ENCODE measurements at places on chromosomes 1 and 21. TPM values are rescaled to one million over a fixed set of nuclear protein-coding genes. Genes with fewer than 3 reads are reported as not detected.

The GPR161 gene
- total RNA-seq, result 11.6 TPM

The TSPAN1 gene
- not detected for total RNA-seq

DNA sequence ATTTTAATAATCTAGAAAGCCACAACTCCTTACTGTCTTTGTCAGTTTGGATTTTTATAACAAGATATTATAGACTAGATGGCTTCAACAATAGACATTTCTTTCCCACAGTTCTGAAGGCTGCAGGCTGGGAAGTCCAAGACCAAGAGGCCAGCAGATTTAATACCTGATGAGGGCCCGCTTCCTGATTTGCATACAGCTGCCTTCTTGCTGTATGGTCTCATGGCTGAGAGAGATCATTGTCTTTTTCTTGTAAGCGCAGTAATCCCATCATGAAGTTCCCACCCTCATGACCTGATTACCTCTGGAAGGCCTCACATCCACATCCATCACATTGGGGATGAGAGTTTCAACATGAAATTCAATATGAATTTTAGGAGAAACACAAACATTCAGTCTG, 9.8 kb downstream of the RPS6KC1 start:
- peaks cover 2% of the 10 kb centered on the region for H3K4me1 ChIP-seq
- H3K27ac ChIP-seq, result no peak overlapping the region
- no peak overlapping the region for H3K4me3 ChIP-seq
- DNase-seq, result no peak
- H3K36me3 ChIP-seq, result no peaks in the 10 kb centered on the region

- no peaks in the 10 kb centered on the region for H3K27me3 ChIP-seq
- H3K4me1 ChIP-seq, result no peaks in the 10 kb centered on the region
- H3K4me3 ChIP-seq, result no peak overlapping the region
- H3K36me3 ChIP-seq, result no peaks in the 10 kb centered on the region
- no peak for DNase-seq
Measured at GRCh38 chr1:17795081-17795809, 40.1 kb downstream of the ACTL8 start.

- no peaks in the 10 kb centered on the region for H3K27me3 ChIP-seq
- no peak overlapping the region for H3K4me3 ChIP-seq
- H3K4me1 ChIP-seq, result no peaks in the 10 kb centered on the region
- DNase-seq, result no peak
Measured at GRCh38 chr1:115461526-115461925, 123.5 kb upstream of the NGF start.

- H3K4me3 ChIP-seq, result no peak overlapping the region
- no peak overlapping the region for H3K27ac ChIP-seq
- H3K36me3 ChIP-seq, result no peaks in the 10 kb centered on the region
- H3K4me1 ChIP-seq, result peaks cover 25% of the 10 kb centered on the region
- no peak for DNase-seq
- no peaks in the 10 kb centered on the region for H3K27me3 ChIP-seq
Measured at GRCh38 chr1:24727501-24728216, 17.6 kb upstream of the CLIC4 start.

GRCh38 chr1:110746644-110747259, 72.0 kb upstream of the KCNA3 start:
- no peaks in the 10 kb centered on the region for H3K27me3 ChIP-seq
- no peak overlapping the region for H3K4me3 ChIP-seq
- DNase-seq, result peak; percentile 88
- no peak overlapping the region for H3K27ac ChIP-seq
- no peaks in the 10 kb centered on the region for H3K36me3 ChIP-seq

GRCh38 chr21:34022627-34023335, 50.6 kb upstream of the MRPS6 start:
- H3K27ac ChIP-seq, result no peak overlapping the region
- no peaks in the 10 kb centered on the region for H3K36me3 ChIP-seq
- H3K4me1 ChIP-seq, result peaks cover 17% of the 10 kb centered on the region
- no peak for DNase-seq

DNA sequence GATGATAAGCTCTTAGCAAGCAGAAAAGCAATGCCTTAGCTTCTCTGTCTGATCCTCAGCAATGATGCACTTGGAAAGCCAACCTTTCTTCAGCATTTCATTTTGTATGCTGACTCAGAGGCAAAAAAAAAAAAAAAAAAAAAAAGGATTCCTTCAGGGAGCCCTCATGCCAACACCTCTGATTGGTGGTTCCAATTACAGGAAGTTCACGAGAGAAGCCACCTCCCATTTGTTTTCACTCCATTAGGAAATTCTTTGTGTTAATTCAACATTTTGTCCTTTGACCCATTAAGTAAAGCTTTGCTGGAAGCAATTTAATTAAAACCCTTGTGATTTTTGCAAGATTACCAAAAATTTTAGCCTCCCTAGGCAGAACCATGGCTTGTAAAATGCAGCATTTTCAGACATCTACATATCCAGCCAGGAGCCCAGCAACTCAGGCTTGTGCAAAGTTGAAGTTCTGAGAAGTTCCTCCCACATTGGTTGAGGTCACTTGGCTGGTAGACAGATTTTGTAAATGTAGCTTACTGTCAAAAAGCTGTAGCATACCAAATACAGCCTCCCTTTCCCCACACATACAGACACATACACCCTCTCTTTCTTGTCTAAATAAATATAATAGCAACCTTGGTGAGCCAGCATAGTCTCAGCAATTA, 27.1 kb upstream of the VTCN1 start:
- H3K36me3 ChIP-seq, result no peaks in the 10 kb centered on the region
- H3K4me3 ChIP-seq, result no peak overlapping the region
- peak; percentile 11 for DNase-seq
- H3K27me3 ChIP-seq, result no peaks in the 10 kb centered on the region
- H3K4me1 ChIP-seq, result no peaks in the 10 kb centered on the region

DNA sequence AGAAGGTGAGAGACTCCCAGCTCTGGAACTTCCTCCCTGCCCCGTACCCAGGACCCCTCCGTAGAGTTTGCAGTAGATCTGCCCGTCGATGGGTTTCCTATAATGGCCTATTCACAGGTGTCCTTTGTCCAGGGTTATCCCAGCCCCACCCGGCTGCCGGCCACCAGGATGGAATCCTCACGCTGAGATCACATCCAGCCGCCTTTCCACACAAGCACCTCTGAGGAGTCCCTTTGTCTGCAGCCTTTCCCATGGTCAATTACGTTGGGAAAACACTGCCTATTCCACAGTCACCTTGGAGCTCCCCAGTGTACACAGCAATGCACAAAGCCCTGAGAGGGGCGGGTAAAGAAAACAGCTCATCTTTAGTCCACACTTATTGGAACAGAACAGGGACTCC, 190.0 kb upstream of the EDN2 start:
- H3K4me1 ChIP-seq, result no peaks in the 10 kb centered on the region
- H3K4me3 ChIP-seq, result no peak overlapping the region
- H3K36me3 ChIP-seq, result no peaks in the 10 kb centered on the region
- no peaks in the 10 kb centered on the region for H3K27me3 ChIP-seq

GRCh38 chr21:38219049-38219628, 37.7 kb upstream of the KCNJ15 start:
- H3K36me3 ChIP-seq, result peaks cover 12% of the 10 kb centered on the region
- no peaks in the 10 kb centered on the region for H3K4me1 ChIP-seq
- DNase-seq, result peak; percentile 86
- H3K27me3 ChIP-seq, result no peaks in the 10 kb centered on the region

DNA sequence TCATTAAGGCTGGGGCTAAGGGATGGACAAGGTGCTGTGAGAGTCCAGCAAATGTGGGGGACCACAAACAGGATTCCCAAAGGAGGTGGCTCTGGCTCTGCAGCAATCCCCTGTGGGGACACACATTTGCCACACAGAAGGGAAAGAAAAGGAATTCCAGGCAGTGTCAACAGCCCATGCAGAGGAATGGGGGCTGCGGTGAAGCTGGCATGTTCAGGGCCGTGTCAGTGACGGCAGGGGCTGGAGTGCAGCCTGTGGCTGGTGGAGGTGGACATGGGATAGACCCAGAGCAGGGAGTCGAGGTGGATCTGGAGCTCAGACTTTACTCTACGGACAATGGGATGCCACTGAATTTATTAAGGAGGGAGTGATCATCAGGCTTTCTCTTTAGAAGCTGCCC, 183.2 kb downstream of the TRABD2B start:
- no peak overlapping the region for H3K27ac ChIP-seq
- H3K36me3 ChIP-seq, result no peaks in the 10 kb centered on the region
- DNase-seq, result no peak
- H3K4me3 ChIP-seq, result no peak overlapping the region
- no peaks in the 10 kb centered on the region for H3K4me1 ChIP-seq

DNA sequence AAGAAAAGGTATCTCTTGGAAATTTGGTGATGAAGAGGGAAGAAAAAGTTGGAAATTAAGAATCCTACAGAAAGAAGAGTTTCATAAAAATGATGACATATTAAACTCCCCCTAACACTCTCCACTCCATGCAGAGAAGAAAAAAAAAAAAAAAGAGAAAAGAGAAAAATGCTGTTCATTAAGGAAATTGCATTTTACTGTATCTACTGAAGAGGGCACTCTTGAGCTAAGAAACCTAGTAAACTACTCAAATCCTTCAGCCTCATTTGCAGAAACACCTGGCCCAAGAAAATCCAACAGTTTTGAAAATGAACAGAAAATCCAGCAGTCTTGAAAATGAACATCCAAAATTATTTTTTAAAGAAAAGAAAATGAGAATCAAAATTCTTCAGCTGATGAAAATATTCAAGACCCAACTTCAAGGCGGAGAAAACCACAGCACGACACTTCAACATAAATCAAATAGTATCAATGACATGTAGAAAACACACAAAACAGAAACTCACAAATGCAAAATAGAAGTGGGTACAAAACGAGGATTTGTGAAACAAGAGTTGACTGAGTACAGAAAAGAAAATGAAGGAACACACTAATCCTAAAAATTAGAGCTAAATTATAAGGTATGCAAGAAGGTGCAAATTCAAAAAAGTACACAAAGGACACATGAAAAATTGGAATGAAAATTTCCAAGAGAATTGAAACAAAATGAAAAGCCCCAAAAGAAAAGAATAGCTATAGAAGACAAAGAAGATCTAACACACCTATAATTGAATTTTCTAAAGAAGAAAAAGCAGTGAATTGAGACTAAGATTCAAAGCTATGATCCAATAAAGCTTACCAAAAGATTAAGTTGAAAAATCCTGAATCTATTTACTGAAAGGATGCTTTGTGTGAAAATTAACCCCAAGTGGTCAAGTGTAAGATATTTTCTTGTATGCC, 73.2 kb upstream of the DNAJC6 start:
- DNase-seq, result peak; percentile 70
- H3K4me1 ChIP-seq, result no peaks in the 10 kb centered on the region
- H3K4me3 ChIP-seq, result no peak overlapping the region
- H3K27me3 ChIP-seq, result no peaks in the 10 kb centered on the region

DNA sequence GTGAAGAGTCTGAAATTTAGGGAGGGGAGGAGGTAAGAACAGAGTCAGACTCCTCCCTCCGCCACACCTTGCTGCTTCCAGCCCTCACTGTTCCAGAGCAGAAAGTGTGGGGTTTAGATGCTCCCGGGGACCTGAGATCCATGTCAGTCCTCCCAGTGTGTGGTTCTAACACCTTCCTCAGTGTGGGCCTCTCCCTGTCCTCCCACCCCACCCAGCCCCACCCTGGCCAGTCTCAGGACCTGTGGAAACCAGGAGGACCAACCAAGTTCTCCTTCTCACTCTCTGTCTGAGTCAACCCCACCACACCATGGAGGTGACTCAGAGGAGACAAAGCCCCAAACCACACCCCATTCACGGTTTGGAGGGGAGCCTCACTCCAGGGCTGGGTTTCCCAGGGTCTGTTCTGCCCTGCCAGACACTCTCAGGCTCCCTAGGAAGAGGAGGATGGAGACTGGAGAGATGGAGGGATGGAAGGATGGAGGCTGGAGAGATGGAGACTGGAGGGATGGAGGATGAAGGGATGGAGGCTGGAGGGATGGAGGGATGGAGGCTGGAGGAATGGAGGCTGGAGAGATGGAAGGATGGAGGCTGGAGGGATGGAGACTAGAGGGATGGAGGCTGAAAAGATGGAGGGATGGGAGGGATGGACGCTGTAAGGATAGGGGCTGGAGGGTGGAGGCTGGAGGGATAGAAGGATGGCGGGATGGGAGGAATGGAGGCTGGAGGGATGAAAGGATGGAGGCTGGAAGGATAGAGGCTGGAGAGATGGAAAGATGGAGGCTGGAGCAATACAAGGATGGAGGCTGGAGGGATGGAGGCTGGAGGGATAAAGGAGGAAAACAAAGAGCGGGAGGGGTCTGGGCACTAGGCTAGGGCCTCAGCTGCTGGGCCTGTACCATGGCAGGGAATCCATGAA, 100.9 kb upstream of the RUNX3 start:
- no peak overlapping the region for H3K27ac ChIP-seq
- H3K4me3 ChIP-seq, result no peak overlapping the region
- H3K36me3 ChIP-seq, result no peaks in the 10 kb centered on the region
- DNase-seq, result no peak

GRCh38 chr1:241617426-241617825, 22.7 kb downstream of the CHML start:
- H3K27ac ChIP-seq, result no peak overlapping the region
- H3K4me3 ChIP-seq, result no peak overlapping the region
- H3K27me3 ChIP-seq, result no peaks in the 10 kb centered on the region
- H3K4me1 ChIP-seq, result no peaks in the 10 kb centered on the region
- no peaks in the 10 kb centered on the region for H3K36me3 ChIP-seq

- H3K27me3 ChIP-seq, result no peaks in the 10 kb centered on the region
- H3K4me3 ChIP-seq, result no peak overlapping the region
- H3K27ac ChIP-seq, result no peak overlapping the region
- peak; percentile 14 for DNase-seq
Measured at GRCh38 chr1:172041102-172041501, 199.8 kb downstream of the DNM3 start.

DNA sequence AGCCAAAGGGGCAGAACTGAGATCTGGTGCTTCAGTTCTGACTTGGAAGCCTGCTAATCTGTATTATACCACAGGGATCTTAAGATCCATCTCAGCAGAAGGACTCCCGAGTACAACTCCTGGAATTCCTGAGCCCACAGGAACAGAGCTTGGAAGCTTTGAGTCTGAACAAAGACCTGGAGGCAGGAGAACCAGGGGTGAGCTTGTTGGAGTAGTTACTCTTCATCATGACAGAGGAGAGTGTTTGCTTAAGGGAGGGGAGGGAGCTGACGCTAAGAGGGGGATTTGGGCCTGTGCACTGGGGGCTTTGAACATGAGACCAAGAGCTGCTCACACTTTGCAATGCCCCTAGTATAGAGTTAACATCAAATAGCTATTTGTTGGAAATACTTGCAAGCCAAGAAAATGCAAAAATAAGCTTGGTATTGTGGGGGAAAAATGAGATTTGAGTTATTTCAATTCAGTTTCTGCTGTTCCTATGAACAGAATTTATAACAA, 41.1 kb upstream of the TRABD2B start:
- no peak overlapping the region for H3K4me3 ChIP-seq
- H3K4me1 ChIP-seq, result peaks cover 20% of the 10 kb centered on the region
- no peaks in the 10 kb centered on the region for H3K27me3 ChIP-seq
- no peak overlapping the region for H3K27ac ChIP-seq
- no peak for DNase-seq
- no peaks in the 10 kb centered on the region for H3K36me3 ChIP-seq

All from GM23338 (cell line).